Activated B cell treated with CpG ODN at 0.5 μM for 24 hours (primary cell): ENCODE measurements at places on chromosomes 6 and 20. TPM values are rescaled to one million over a fixed set of nuclear protein-coding genes. Genes with fewer than 3 reads are reported as not detected.

- DNase-seq = no peak
Observed at GRCh38 chr20:11502061-11502460, 415.6 kb upstream of the BTBD3 start.

- DNase-seq = no peak
Observed at GRCh38 chr6:148999929-149000468, 253.2 kb downstream of the UST start.

Gene SGK2
- 0.73 and 1.1 TPM in 2 replicates for total RNA-seq

DNA sequence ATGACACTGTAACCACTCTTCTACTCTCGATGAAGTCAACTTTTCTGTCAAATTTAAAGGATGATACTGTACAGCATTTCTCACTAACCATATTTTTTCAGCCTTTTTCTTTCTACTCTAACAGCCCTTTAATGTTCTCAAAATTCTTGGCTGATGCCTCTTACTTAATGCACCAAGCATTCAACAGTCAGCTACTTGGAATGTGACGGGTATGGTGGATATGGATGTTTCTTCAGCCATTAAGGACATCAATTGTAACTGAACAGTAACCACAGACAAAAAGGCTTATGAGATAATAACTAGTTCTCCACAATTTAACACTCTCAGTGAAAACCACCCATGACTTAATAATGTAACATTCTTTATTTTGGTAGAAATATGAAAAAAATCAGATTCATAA, 467.2 kb upstream of the ZNF337 start:
- DNase-seq = no peak

DNA sequence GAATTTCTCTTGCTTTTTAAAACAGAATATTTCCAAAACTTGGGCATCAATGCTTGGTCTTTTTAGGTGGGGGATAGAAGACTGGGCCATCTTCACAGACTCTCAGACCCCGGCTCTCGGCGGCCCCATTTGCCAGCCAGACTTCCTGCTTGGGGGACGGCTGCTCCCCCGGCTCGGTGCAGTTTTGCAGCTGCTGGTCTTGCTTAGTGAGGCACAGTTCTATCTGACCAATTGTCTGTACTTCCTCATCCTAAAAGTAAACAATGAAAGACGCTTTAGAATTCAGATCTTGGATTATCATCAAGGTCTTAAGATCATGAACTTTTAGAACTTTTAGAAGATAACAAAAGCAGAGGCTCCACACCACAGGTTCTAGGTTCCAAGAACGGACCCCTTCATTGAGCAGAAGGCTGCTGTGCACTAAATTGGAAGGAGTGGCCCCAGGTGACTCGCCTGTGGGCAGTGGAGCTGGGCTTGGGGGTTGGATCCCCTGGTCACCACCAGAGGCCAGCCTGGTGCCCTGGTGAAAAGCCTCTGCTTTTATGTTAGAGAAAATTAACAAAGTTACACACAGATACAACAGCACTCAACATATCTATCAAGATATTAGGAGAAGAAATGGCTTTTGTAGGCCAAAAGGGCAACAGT, 26.7 kb downstream of the RNASET2 start:
- DNase-seq = no peak

Gene MC3R
- total RNA-seq = not detected in 2 replicates

Gene ACTR5
- 12.8 and 13.7 TPM in 2 replicates for total RNA-seq

Gene RGS17
- not detected in 2 replicates for total RNA-seq

Gene TAAR2
- total RNA-seq = not detected in 2 replicates

GRCh38 chr6:31355583-31355948, 1.4 kb downstream of the HLA-B start:
- no peak for DNase-seq

Gene BPI
- total RNA-seq = not detected in 2 replicates
